Vagina (tissue), 2 donors: ENCODE measurements at places on chromosomes 5 and 9.

GRCh38 chr5:168570490-168571328, 8.5 kb downstream of the PANK3 start:
- peaks cover 13% of the 10 kb centered on the region for H3K4me1 ChIP-seq
- no peaks in the 10 kb centered on the region for H3K36me3 ChIP-seq
- no peak overlapping the region for H3K4me3 ChIP-seq
- H3K27ac ChIP-seq: no peak overlapping the region
- DNase-seq: no peak
- no peaks in the 10 kb centered on the region for H3K27me3 ChIP-seq

DNA sequence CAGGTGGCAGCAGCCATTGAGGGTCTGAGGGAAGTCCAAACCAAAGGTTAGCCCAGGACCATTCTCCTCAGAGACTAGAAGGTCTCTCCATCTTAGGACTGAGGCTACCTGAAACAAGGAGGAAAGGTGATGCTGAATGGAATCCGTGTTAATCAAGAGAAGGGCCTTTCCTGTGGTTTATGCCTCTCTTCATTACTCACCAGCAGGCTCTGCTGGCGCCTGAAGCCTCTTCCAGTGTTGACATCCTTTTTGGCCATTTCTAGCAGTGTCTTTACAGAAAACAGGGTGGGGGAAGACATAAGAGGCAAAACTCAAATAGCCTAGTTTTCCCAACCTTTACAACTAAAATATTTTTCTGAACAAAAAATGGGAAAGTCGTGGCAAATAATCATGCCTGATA, 98.0 kb downstream of the ENC1 start:
- DNase-seq: no peak
- no peaks in the 10 kb centered on the region for H3K27me3 ChIP-seq
- H3K27ac ChIP-seq: peak overlapping the region; percentile 30
- H3K4me1 ChIP-seq: peaks cover 17% of the 10 kb centered on the region
- H3K4me3 ChIP-seq: no peak overlapping the region
- H3K36me3 ChIP-seq: no peaks in the 10 kb centered on the region

DNA sequence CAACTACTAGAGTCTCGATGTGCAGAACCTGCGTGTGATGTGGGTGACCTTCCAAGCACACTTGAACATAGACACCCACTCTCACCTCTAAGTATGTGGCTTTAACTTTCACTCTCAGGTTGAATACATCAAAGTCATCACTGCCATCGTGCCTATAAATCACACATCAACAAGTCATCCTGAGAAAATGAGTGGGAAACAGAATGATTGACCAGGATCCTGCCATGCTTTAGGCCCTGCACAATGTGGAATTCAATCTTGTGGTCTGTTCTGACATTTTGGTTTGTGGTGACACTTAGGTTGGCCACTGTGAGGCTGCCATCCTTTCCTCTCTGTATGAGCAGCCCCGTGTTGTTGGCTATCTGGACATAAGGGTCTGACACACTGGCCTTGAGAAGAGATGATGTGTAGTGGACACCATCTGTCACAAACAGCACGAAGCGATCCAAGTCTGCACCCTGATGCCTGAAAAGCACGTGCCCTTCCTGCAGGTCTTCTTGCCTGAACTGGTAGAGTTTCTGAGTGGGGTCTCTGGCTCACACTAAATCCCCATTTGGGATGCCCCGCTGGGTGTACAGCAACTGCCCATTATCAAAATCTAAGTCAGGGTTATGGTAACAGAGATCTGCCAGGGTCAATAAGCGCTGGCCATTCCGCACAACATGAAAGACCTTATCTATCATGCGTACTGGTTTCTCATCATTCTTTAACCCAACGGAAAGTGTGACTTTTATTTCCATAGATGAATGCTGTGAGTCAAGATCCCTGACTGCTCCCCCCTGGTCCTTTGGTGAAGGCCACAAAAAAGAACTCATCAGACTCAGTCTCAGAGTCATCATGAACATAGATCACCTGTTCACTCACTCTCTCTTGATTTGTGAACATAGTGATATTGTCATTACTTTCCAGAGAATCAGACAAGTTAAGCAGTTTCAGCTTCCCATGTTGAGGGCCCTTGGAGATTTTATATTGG, 116.6 kb downstream of the ESM1 start:
- no peak for DNase-seq
- no peaks in the 10 kb centered on the region for H3K36me3 ChIP-seq
- no peak overlapping the region for H3K4me3 ChIP-seq
- no peak overlapping the region for H3K27ac ChIP-seq

GRCh38 chr5:167219298-167219697, 1072.1 kb upstream of the WWC1 start:
- no peaks in the 10 kb centered on the region for H3K27me3 ChIP-seq
- no peak overlapping the region for H3K4me3 ChIP-seq
- DNase-seq: no peak

- no peak for DNase-seq
- no peak overlapping the region for H3K4me3 ChIP-seq
- no peaks in the 10 kb centered on the region for H3K27me3 ChIP-seq
- H3K27ac ChIP-seq: no peak overlapping the region
- no peaks in the 10 kb centered on the region for H3K4me1 ChIP-seq
- no peaks in the 10 kb centered on the region for H3K36me3 ChIP-seq
These were observed 103.8 kb downstream of the RPS23 start for GRCh38 chr5:82174128-82174918.
